ENCODE measurements at places on chromosomes 11 and 22.

DNA sequence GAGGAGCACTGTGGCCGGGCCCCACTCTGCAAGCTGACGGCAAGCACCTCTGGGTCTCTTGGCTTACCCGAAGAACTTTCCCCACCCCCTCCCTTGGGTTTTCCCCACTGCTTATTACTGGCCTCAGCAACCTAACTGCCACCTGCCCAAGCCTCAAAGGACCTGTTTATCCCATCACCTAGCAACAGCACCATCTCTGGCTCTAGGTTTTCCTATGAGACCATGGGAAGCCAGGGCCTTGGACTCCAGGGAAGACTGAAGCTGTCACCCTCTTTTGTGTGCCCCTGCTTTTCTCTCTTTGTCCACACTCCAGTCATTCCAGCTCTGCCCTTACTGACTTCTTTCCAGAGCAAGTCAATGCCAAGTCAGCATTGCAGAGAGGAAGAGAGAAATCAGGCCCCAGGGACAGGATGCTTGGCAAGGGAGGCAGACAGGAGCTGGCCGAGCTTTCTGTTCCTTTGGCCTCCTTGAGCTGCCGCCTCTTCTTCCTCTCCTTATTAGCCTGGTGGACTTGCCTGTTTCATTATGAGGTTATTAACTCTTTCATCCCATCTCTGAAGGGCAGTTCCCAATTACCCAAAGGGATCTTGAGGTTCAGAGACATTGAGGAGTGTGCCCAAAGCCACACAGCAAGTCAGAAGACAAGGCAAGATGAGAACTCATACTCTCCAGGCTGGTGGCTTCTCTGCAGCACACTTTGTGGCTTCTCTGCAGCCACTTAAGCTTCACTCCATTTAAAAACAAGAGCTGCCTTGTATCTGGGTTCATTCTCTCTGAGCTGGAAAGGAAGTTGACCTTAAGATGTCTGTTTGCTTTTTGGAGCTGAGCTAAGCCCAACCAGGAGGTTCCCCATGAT is at the start of gene SMIM35:
TSS of gene SMIM35 (minus strand) at position 51 of the 856 bp plus-strand sequence. CDS start 206 bp downstream, outside the sequence.
- DNase-seq = no peak

DNA sequence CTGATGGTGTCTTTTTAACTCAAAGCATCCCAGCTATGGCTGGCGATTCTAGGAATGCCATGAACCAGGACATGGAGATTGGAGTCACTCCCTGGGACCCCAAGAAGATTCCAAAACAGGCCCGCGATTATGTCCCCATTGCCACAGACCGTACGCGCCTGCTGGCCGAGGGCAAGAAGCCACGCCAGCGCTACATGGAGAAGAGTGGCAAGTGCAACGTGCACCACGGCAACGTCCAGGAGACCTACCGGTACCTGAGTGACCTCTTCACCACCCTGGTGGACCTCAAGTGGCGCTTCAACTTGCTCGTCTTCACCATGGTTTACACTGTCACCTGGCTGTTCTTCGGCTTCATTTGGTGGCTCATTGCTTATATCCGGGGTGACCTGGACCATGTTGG is 20.1 kb downstream of the KCNJ5 start:
- DNase-seq = no peak

- DNase-seq = no peak
Measured at GRCh38 chr22:26429458-26430286, 612 bp downstream of the ASPHD2 start.

DNA sequence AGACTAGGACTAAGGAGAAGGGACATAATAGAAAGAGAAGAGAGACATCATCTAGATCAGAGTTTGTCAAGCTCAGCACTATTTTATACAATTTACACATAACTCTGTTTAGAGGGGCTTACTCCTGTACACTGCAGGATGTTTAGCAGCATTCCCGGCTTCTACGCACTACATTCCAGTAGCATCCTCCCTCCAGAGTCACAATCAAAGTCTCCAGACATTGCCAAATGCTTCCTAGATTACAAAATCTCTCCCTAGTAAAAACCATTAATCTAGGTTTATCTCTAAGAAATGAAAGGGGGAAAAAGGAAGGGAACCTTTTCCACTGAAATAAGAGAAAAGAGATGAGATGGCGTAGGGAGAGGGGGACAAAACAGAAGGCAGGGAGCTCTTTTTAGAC is 4.0 kb downstream of the USP28 start:
- DNase-seq = no peak

- no peak for DNase-seq
Measured at GRCh38 chr11:6735306-6735705, 36.5 kb downstream of the OR2AG2 start.
